Cardiac muscle cell (in vitro differentiated cells and primary cell): ENCODE measurements at places on chromosomes 16 and 17. TPM values are rescaled to one million over a fixed set of nuclear protein-coding genes. Genes with fewer than 3 reads are reported as not detected.

GRCh38 chr17:66401364-66401763 lies 99.0 kb downstream of the PRKCA start:
- DNase-seq = no peak

DNA sequence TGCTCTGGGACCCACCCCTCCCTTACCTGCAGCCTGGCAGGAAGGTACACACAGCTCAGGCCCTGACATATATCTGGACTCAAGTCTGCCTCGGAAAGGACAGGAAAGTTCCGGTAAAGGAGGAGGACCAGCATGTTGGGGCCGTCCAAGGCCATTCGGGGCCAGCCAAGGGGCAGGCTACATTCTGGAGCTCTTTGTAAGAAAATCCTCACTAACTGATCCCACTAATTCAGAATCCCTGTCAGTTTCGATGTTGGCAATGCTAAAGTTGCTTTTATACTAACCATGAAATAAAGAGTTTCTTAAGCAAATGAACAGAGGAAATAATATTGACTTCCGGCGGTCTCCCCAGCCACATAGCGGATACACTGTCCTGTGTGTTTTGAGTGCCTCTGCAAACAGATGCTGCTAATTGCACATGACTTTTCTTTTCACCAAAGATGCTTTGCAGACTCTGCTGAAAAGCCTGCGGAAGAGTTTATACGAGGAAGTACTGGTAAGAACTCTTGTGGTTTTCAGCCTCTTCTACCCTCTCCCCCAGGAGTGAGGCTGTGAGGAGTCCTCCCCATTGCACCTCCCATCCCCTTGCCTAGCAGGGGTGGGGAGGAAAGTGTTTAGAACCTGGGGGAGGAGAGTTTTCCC lies 54.8 kb downstream of the PLXDC1 start:
- no peak for DNase-seq

DNA sequence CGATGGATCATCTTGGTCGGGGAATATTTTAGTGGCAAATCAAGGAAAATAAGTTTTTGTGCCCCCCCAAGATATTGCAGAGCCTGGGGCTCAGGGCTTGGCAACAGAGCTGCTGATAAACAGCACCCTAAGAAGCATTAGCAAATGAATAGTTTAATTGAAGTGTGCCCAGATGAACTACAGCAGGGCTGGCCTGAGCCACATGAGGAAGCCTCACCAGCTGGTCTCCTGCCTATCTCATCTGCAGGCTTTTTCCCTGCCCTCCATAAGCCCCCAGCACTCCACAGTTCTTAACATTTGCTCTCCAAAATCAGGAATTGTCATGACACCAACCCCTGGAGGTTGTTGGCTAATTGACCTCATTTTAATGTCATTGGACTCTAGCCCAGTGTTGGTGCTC lies 480.2 kb downstream of the HS3ST3B1 start:
- DNase-seq = no peak

DNA sequence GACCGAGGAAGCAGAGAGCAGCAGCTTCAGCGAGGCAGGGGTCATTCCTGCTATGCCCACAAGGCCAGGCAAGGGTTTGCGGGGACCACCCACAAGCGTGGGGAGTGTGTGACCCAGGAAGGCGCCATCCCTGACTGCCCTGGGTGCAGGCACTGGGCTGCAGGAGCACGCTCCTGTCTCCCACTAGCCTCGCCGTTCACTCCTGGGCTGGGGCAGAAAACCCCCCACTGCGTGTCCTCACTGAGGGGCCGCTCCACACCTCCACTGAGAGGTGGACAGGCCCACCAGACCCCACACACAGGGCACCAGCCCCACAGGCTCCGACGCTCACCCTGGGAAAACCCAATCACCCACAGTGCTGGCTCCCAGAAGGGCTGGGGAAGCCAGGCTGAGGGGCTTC lies 56.1 kb downstream of the KLHDC4 start:
- DNase-seq = no peak

GRCh38 chr16:64098451-64098850 lies 1023.4 kb downstream of the CDH11 start:
- DNase-seq = no peak

DNA sequence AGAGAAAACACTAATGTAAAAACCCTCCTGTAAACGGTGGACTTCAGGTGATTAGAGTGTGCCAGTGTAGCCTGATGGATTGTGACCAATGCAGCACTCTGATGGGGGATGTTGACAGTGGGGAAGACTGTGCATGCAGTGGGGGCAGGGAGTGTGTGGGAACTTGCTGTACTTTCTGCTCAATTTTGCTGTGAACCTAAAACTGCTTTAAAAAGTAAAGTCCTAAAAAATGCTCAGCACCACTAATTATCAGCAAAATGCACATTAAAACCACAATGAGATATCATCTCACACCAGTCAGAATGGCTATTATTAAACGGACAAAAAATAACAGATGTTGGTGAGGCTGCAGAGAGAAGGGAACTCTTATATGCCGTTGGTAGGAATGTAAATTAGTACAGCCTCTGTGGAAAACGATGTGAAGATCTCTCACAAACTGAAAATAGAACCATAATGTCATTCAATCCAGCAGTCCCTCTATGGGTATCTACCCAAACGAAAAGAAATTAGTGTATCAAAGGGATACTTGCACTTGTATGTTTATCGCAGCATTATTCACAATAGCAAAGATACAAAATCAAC lies 9.7 kb upstream of the ULK2 start:
- DNase-seq = no peak

DNA sequence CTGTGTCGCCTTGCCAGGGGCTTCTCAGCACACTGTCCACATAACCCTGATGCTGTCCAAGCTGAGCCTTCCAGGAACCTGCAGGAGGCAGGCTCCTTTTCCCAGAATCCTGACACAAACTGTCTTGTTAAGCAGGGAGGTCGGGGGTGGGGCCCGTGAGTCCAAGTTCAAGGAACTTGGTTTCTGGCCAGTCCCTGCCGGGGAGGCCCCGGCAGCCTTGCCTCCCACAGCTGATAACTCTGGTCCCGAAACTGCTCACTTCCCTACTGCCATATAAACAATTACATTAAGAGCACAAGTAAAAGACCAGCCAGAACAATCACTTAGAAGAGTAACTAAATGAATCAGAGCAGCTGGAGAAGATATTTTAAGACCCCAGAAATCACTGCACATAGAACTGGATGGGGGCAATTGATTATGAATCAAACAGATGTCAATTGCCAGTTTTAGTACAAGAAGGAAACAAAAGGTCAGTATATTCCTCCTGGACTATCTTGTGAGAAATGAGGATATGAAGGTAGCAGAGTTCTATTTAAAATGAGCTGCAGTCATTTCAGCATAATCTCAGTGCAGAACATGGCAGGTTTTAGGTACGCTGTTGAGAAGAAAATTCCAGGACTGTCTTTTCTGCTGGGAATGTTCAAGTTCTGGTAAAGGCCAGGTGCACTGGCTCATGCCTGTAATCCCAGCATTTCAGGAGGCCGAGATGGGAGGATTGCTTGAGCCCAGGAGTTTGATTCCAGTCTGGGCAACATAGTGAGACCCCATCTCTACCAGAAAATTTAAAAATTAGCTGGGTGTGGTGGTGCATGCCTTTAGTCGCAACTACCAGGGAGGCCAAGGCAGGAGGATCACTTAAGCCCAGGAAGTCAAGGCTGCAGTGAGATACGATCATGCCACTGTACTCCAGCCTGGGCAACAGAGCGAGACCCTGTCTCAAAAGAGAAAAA lies 169.8 kb downstream of the PITPNC1 start:
- DNase-seq = no peak

The EVPL gene
- 0.09 TPM in 1 of 2 replicates, not detected in the other for total RNA-seq

The C17orf78 gene
- not detected in 2 replicates for total RNA-seq

The BEAN1 gene
- total RNA-seq = 1.2 and 2.4 TPM in 2 replicates

The TP53TG3B gene
- not detected in 2 replicates for total RNA-seq

The SAMD14 gene
- 1.2 and 2.8 TPM in 2 replicates for total RNA-seq

The EXOC3L1 gene
- total RNA-seq = 2.9 and 3.7 TPM in 2 replicates

The PHOSPHO1 gene
- not detected in 2 replicates for total RNA-seq

The CHST6 gene
- total RNA-seq = 3.2 and 3.8 TPM in 2 replicates
